ENCODE measurements at places on chromosomes 16 and 17. TPM values are rescaled to one million over a fixed set of nuclear protein-coding genes. Genes with fewer than 3 reads are reported as not detected.
A peak's percentile ranks its signal among the peaks of the same experiment; 100 is the strongest.

- DNase-seq = no peak
These were observed 306.3 kb downstream of the SEC14L1 start for GRCh38 chr17:77446940-77447634.

- DNase-seq = no peak
These were observed 100.7 kb upstream of the AXIN2 start for GRCh38 chr17:65662196-65662595.

DNA sequence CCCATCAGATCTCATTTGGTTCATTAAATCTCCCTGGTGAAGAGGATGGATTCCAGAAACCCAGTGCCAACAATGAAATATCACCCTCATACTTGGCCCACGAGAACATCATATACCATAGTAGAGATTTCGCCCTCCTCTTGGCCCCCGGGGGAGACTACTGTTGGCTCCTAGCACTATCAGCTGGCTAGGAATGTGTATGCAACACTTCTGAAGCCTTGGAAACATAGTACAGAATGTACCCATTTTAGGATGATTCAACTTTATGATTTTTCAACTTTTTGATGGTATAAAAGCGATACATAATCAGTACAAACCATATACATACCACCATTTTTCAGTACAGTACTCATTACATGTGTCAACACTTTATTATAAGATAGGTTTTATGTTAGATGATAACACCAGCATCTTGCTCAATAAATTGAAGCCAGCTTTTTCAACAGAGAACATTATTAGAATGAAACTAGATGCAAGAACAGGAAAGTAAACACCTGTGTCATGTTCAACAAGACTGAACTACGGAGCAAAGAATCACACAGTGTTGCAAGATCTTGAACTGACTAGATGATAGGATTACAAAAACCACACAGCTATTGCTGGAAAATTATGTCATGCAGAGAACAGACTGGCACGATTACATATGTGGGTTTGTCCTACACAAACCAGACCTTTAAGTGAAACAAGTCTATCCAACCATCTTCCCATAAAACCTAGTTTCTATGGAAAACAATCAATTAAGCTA lies 17.2 kb downstream of the RSL1D1 start:
- no peak for DNase-seq

GRCh38 chr16:3737181-3737580 lies 19.9 kb upstream of the TRAP1 start:
- DNase-seq = no peak

DNA sequence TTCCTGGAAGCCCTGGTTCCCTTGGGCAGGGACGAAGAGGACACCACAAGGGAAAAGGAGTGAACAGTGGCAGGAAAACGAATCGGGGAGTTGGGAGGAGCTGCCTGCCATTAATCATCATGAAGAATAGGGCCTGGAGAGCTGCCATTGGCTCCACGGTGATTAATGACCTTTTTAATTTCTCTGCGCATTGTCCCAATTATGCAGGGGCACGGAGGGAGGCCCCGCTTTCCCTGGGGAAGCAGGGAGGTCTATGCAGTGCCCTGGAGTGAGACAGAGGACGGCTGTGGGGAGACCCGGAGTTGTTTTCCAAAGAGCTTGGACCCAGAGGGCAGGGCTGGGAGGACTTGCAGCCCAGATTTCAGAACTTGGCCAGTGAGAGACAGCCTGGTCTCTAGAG lies 338.9 kb upstream of the C16orf82 start:
- no peak for DNase-seq

- DNase-seq = no peak
These were observed 1.6 kb upstream of the KCNJ12 start for GRCh38 chr17:21374441-21375161.

GRCh38 chr17:73347351-73347750 lies 35.5 kb upstream of the CDC42EP4 start:
- no peak for DNase-seq

DNA sequence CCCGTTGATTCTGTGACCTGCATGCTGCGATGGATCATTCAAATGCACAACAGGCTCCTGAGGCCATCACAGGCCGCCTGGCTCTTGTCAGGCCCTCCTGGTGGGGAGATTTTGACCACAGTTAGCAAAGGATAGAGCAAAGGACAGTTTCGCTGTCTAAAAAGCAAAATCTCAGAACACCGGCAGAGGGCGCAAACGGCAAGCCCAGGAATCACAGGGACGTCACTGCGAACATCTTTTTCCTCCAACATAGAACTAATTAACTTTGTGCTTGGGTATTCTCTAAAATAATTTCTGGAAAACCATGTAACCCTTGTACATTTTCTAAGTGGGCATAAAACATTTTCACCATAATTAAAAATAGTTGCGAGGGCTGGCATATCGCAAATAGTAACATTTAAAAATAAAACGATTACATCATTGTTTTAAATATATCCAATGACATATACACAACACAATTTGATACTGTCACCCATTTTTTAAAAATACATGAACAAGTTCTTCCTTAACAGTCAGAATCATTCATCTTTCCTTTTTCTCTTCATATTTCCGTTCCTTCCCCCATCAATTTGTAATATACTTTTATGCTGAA lies 19.7 kb upstream of the SLC47A1 start:
- DNase-seq = peak; percentile 87

DNA sequence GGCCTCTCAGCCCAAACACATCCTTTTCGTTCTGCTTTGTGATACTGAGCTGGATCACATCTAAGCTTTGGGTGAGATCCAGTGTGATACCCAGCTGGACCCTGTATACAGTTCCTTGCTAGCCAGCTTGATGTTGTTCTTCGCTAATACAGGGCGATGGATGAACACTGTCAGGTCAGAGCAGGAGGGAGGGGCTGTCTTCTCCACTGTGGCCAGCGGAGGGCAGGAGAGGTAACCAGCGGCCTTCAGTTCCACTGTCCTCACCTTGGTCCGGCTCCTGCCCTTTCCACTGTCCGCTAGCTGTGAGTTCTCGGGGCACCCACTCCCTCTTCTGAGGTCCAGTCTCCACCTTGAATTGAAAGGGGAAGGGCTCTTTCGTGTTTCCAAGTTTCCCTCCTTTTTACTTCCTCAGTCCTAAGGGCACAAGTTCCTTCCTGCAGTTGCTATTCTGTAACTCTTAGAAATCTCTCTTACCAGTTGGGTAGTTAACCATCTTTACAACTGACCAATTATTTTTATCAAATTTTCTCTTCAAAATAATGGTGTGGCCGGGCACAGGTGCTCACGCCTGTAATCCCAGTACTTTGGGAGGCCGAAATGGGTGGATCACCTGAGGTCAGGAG lies 3.0 kb upstream of the ZNF213 start:
- DNase-seq = no peak

GRCh38 chr17:75652934-75653549 lies 13.9 kb downstream of the RECQL5 start:
- DNase-seq = peak; percentile 47

- DNase-seq = no peak
These were observed 47.2 kb upstream of the MED13 start for GRCh38 chr17:62112229-62112628.

GRCh38 chr17:60142872-60143499 lies 6.8 kb upstream of the CA4 start:
- DNase-seq = peak; percentile 92

- peak; percentile 57 for DNase-seq
These were observed 721 bp upstream of the SOCS3 start for GRCh38 chr17:78360371-78361224.

GRCh38 chr16:89099905-89100304 lies 6.3 kb downstream of the ACSF3 start:
- DNase-seq = no peak

DNA sequence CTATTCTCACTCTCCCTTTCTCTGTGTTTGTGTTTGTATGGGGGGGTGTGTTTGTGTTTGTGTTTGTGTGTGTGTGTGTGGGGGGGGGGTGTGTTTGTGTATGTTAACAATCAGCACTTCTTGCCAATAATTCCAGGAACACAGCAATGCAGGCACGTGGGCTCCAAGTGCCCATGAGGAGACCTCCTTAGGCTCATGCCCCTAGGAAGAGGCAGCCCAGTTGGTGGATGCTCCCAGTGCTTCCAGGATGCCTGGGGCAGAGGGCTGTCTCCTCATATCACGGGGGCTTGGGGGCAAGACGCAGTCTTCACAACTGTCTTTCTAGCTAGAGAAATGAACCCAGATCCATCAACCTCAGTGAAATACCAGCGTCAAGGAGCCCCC lies 9.9 kb downstream of the ABR start:
- no peak for DNase-seq

DNA sequence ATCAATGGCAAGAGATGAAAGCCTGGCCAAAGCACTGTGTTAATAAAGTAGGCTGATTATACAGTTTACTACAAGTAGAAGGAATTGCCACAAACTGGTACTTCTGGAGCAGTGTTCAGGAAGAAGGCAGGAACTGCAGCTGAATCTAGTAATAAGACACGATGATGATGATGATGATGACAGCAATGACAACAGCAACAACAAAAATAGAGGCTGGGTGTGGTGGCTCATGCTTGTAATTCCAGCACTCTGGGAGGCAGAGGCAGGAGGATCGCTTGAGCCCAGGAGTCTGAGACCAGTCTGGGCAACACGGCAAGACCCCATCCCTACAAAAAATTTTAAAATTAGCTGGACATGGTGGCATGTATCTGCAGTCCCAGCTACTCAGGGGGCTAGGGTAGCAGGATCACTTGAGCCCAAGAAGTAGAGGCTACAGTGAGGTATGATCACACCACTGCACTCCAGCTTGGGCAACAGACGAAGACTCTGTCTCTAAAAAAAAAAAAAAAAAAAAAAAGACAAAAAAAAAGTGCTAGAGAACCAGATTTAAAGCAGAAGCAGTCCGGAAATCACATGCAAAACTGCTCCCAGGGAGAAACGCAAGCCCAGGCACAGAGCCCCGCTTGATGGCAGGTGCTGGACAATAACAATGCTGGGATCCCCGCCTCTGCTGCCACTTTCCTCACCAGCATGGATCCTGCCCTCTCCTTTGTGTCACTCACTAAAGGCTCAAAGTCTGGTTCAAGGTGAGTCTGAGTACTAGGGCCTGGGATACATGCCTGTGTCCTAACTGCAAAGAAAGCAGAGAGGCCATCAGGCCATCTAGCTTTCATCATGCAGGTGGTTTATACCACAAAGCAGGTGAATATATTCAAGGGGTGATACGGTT lies 44.8 kb downstream of the CPPED1 start:
- no peak for DNase-seq

DNA sequence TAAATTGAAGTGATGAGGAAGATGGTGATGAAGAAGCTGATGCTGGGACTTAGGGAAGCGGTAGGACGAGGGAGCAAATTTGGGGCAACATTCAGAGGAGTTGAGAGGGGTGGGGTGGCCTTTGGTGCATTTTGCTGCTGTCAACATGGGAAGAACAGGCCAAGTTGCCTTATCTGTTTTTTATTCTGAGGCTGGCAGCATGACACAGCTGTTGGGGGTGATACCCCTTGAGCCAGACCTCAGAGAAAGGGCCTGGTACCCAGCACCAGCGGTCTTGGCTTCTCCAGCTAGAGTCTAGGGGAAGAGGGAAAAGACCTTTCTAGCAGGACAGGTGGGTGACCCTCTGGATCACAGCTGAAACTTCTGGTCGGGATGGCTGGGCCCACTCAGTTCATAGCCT lies 4.6 kb downstream of the IGFBP4 start:
- no peak for DNase-seq

- no peak for DNase-seq
These were observed 787.9 kb upstream of the EEF2KMT start for GRCh38 chr16:5885521-5885920.

DNA sequence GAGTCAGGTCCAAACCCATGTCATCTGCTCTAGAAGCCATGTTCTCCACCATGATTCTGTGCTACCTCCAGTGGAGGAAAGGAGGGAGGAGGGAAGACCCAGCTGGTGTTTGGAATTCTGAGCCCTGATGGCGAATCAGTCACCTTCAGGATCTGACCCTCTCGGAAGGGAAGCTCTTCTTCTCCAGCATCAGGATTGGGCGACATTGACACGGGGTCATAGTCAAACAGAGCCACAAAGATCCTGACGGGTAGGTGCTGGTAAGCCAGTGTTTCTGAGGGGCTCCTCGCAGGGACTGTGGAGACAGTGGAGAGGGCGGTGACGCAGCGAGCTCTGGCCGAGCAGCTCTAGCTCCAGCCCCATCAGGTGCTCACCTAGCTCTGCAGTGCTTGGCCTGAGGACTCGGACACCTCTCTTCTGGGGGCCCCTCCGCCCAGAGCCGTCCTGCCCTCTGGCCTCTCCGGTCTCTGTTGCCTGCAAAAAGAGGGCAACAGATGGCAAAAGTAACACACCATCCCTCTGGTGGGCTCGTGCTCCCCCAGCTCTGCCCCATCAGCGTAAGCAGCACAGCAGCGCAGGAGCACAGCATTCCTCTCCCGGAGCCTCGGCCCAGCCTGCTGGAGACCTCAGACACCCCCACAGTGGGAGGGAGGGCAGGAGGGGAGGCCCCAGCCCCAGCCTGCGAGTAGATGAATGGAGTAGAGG lies 21.0 kb downstream of the TSPOAP1 start:
- DNase-seq = no peak

DNA sequence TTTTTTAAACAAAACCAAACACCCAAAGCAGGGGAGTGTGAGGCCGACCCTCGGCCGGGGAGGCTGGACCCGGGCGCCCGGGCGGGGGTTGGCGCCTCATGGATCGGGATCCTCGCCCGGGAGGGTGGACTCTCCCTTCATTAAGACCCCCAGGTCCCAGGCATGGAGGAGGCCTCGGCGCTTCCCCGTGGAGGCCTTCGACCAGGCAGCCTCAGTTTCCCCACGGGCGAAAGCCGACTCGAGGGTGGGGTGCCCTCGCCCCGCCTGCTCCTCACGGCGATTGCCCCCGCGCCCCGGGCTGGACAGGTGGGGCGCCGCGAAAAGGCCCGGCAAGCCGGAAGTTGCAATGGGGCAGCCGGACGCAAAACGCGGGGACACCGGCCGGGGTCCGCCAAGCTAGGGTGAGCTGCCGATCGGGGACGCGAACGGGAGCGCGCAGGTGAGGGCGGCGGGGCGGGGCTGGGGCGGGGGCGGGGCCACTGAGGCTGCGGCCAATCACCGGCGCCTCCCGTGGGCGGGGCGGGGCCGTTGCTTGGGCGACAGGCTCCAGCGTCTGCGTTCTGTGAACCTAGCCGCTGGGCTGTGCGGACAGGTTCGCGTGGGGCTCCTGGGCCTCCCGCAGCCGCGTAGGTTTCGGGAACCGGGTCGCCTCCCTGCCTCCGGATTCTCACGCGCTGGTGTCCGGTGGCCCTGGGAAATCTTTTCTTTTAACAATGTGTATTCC lies 6.0 kb upstream of the ZNF205 start:
- peak; percentile 90 for DNase-seq

Gene NOG
- total RNA-seq = 2.3 TPM

Gene C17orf100
- 2.8 TPM for total RNA-seq

Gene NLRC3
- not detected for total RNA-seq

Gene SLC16A6
- 0.31 TPM for total RNA-seq

Gene GAN
- 4.7 TPM for total RNA-seq

Gene HEATR9
- not detected for total RNA-seq

Gene CSH2
- not detected for total RNA-seq

Gene SEC14L5
- total RNA-seq = 0.86 TPM

Gene RND2
- total RNA-seq = 10.9 TPM

Gene FOXO3B
- total RNA-seq = 4.0 TPM

Gene HOXB2
- 8.9 TPM for total RNA-seq

Gene CLEC18B
- not detected for total RNA-seq

Gene RHBDL1
- total RNA-seq = 1.5 TPM
